Stimulated activated CD8-positive, alpha-beta memory T cell treated with anti-CD3 and anti-CD28 coated beads, Interleukin-4, amount 100 ng/mL, for 1 hour (primary cell): ENCODE measurements at places on chromosomes 2 and 18.

GRCh38 chr2:204183608-204184007 lies 247.0 kb downstream of the ICOS start:
- DNase-seq: no peak

DNA sequence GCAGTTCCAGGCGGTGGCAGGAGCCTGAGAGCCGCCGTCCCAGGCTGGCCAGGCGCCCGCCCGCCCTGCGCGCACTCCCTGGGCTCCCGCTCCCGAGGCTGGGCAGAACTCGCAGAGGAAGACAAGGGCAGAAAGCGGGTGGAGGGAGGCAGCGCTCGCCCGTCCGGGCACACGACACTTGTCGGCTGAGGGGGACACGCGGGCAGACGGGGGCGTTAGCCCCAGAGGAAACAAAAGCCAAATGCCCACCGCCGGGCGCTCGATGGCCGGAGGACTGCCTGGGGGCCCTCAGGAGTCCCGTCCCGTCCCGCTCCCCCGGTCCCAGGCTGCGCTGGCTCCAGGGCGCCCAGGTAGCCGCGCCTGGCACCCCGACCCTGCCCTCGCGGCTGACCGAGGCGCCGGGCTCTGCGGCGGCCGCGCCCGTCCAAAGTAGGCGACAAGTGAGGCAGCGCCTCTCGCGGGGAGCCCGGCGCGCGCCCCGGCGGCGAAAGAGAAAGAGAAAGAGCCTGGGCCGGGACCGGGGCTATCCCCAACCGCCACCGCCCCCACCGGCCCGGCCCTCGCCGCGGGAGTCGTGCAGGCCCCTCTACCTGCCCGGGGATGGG lies 491 bp downstream of the L3MBTL4 start:
- DNase-seq: no peak

GRCh38 chr2:233800208-233800607 lies 22.1 kb downstream of the MROH2A start:
- DNase-seq: no peak

- DNase-seq: no peak
These were observed 455 bp downstream of the C18orf32 start for GRCh38 chr18:49486606-49486952.

GRCh38 chr2:207895274-207895860 lies 125.7 kb upstream of the FZD5 start:
- no peak for DNase-seq

DNA sequence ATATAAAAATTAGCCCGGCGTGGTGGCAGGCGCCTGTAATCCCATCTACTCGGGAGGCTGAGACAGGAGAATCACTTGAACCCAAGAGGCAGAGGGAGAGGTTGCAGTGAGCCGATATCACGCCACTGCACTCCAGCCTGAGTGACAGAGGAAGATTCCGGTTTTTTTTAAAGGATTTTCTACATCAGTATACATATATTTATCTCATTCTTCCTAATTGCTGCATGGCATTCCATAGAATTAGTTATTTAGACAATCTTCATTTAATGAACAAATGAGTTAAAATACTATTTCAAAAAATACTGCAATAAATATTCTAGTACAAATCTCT lies 2.0 kb downstream of the GTF3C2 start:
- no peak for DNase-seq

DNA sequence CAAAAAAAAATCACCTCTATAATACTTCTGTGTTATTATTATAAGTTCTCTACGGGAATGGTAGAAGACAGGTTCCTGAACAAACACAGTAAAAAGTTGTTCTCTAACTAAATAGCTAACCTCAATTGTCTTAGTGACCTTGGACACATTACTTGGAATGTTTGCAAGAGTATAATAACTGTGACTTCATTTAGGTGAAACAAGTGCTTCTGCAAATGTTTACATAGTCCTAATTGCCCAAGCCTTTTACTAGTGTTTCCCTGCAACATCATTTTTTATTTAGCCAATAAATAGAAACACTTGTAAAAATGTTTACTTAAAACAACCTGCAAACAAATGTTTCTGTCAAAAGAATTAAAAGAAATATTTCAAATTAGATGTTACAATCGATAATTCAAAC lies 9.9 kb downstream of the PLEKHM3 start:
- DNase-seq: no peak

DNA sequence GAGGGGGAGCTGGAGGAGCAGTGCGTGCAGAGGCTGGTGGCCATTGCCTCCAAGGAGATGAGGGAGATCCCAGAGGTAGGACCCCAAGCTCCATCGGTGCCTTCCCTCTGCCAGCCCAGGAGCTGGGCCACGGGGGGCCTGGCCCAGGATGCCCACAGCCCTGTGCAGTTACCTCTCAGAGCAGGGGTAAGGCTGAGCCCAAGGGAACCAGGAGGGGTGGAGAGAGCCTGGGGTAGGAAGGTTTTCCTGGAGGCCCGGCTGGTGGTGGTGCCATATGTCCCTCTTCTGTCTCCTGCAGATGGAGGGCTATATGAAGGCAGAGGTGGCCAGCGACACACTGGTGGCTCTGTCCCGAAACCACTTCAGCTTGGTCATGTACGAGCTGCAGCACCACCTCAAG lies 11.4 kb downstream of the MROH2A start:
- no peak for DNase-seq
